ENCODE measurements at places on chromosomes 1 and 21.

GRCh38 chr1:225304996-225305395, 122.8 kb downstream of the LBR start:
- H3K27ac ChIP-seq: no peak overlapping the region
- H3K36me3 ChIP-seq: no peaks in the 10 kb centered on the region
- DNase-seq: no peak
- H3K4me3 ChIP-seq: no peak overlapping the region

DNA sequence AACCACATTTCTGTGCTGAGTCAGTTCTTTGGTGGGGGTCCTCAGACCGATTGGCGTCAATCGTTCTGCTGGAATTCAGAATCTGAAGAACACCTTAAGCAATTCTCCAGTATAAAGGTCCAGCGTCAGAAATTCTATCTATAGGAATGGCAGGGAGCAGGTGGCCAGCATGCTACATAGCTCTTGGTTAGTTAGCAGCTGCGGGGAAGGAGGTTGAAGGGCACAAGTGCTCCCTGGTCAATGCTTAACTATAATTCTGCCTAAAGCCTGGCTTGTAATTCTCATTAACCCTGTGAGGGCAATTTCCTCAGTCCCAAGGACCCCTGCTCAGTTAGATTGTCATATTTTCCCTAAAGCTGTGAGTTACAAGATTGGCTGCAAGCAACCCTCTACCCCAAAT, 54.3 kb upstream of the GALNT2 start:
- H3K36me3 ChIP-seq: no peaks in the 10 kb centered on the region
- no peak for DNase-seq
- peaks cover 8% of the 10 kb centered on the region for H3K27me3 ChIP-seq

DNA sequence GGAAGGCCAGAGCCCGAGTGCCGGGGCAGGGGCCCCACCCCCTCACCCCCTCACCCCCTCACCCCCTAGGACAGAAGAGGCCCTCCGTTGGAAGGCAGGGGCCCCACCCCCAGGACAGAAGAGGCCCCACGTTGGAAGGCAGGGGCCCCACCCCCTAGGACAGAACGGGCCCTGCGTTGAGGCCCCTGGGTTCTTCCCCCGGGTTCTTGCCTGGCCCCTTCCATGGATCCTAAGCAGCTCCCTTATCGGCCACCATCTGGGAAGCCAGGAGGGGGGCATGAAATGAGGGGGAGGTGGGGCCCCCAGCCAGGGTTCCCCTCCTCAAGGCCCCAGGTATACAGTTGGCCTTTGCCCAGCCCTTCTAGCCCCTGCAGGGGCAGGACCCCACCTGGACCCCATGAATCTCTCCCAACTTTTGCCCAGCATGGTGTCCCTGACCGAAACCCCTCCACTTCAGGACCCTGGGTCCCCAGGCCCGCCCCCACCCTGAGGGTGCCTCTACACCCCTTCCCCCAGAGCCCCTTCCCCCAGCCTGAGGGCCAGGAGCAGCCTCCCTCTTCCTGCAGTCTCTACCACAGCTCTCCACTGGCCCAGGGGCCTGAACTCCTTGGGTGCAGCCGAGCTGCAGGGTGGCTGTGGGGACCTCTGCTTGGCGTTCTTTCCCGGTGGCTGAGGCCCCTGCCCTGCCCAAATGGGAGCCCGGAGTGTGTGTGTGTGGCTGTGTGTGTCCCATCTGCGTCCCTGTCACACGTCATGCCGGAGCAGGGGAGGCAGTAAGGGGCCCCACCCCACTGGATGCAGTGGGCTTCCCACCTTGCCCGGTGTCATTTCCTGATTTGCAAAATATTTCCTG, 4.3 kb upstream of the VWA1 start:
- peak overlapping the region; percentile 97 for H3K27ac ChIP-seq
- peak overlapping the region; percentile 42 for H3K4me3 ChIP-seq
- H3K36me3 ChIP-seq: no peaks in the 10 kb centered on the region
- peaks cover 79% of the 10 kb centered on the region for H3K4me1 ChIP-seq

DNA sequence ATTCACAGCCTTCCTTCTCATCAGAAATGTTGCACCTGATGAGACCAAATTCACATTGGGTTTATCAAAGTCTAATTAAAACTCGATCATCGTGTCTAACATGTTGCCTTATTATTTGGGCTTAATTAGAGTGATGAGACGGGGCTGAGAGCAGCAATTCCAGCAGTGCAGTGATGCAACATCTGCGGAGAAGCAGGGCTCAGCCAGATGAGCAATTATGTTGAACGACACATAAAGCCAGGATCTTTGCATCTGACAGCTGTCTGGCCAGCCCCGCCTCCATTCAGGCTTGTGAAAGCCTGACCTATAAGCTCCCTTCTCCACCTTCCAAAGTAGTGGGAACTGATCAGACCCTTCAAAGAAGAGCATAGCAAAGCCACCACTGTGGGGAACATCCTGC, 109.8 kb downstream of the C1orf94 start:
- H3K4me1 ChIP-seq: no peaks in the 10 kb centered on the region
- DNase-seq: no peak
- no peak overlapping the region for H3K27ac ChIP-seq
- H3K27me3 ChIP-seq: peaks cover 68% of the 10 kb centered on the region
- H3K36me3 ChIP-seq: no peaks in the 10 kb centered on the region

DNA sequence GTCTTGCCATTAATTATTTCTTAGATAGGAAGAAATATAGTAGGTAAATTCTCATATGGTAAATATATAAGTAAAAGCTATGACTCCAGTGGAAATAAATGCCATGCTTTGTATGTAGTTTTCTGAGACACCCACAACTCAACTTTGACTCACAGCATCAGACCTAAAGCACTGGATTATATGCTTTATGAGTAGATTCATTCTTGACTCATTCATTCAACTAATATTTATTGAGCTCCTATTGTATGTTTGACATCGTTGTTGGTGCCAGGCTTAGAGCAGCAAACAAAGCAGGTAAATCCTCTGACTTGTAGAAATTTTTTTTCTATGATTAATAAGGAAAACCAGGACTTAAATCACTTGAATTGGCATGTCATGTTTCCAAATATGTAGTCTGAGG, 211.4 kb downstream of the PTPRC start:
- no peaks in the 10 kb centered on the region for H3K4me1 ChIP-seq
- H3K36me3 ChIP-seq: peaks cover 12% of the 10 kb centered on the region
- H3K27ac ChIP-seq: no peak overlapping the region
- no peak overlapping the region for H3K4me3 ChIP-seq

DNA sequence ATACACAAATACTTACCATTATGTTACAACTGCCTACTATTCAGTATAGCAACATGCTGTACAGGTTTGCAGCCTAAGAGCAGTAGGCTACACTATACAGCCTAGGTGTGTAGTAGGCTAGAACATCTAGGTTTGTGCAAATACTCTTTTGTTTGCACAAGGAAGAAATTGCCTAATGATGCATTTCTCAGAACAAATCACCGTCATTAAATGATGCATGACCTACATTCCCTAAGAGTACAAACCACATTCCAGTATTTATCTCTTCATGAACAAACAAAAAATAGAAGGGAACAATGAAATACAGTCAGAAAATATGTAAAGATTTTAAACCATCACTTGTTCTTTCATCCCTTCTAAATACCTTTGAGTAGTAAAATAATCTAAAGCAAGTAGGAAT, 109.7 kb upstream of the HP1BP3 start:
- H3K4me3 ChIP-seq: no peak overlapping the region
- peaks cover 43% of the 10 kb centered on the region for H3K36me3 ChIP-seq

DNA sequence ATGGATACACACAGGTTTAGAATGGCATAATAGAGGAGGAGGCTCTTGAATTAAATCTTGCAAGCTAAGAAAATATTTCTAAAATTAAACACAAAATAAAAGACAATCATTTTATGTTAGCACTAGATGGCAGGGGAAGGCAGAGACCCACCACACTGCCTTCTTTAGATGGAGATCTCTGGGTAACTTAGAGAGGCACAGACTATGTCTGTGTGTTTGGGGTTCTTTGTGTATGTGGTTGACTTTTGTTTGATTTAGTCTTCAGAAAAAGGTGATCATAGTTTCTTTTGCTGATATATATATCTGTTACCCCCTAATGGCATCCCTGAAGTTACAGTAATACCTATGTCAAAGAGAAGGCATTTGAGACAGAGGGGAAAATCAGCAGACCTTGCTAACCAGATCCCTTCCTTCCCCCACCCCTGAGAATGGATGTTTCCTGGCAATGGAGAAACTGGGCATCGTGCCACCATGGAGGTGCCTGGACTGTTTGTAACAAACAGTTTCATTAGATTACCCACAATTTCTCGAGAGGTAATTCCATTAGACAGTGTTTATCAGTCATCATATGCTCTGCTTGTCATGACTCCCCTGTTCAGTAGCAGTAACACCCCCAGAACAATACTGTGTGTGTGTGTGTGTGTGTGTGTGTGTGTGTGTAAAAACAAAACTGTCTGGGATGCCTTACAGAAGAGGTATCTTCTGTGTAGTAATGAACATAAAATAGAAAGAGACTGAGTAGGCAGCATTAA, 228.3 kb upstream of the DEPDC1 start:
- H3K4me1 ChIP-seq: peaks cover 24% of the 10 kb centered on the region
- H3K27me3 ChIP-seq: no peaks in the 10 kb centered on the region
- H3K4me3 ChIP-seq: no peak overlapping the region
- H3K27ac ChIP-seq: peak overlapping the region; percentile 58
- no peaks in the 10 kb centered on the region for H3K36me3 ChIP-seq

- no peak for DNase-seq
- H3K4me1 ChIP-seq: peaks cover 17% of the 10 kb centered on the region
- no peak overlapping the region for H3K4me3 ChIP-seq
- H3K27me3 ChIP-seq: no peaks in the 10 kb centered on the region
These were observed 87.0 kb downstream of the NMNAT2 start for GRCh38 chr1:183331091-183331742.
